ENCODE measurements at places on chromosomes 16 and 17. TPM values are rescaled to one million over a fixed set of nuclear protein-coding genes. Genes with fewer than 3 reads are reported as not detected.

DNA sequence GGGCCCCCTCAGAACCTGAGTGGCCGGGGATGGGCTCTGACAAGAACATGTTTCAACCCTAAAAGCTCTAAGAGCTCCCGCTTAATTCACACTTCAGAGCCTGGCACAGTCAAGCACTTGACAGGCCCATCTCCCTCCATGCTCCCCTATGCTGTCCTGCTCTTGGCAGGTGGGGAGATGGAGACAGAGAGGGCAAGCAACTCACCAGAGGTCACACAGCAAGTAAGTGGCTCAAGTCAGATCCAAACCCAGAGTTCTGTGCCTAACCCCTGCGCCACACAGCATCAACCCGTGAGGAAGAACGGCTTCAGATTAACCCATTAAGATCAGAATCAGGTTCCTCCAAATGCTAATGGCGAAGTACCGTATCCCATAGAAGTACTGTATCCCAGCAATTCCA lies 36.4 kb downstream of the NECAB2 start:
- H3K27ac ChIP-seq = no peak overlapping the region
- no peak for DNase-seq
- no peaks in the 10 kb centered on the region for H3K36me3 ChIP-seq
- no peak overlapping the region for H3K4me3 ChIP-seq

DNA sequence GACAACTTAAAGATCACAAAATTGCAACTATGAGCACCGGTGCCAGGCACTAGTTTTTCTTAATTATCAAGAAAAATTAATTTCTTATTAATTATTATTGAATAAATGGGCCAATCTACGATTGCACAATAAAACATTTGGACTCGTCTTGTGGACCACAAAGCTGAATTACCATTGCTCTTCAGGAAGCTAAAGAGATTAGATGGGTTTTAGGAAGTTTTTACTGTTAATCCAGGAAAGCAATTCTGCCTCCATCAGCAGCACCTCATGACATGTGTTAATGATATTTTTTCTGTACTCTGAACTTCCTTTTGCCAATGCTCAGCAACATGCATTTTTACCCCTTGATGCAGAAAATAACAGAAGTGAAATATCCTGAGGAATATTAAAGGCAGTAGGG lies 37.9 kb downstream of the HS3ST3A1 start:
- no peaks in the 10 kb centered on the region for H3K27me3 ChIP-seq
- H3K27ac ChIP-seq = no peak overlapping the region
- no peak overlapping the region for H3K4me3 ChIP-seq
- H3K36me3 ChIP-seq = no peaks in the 10 kb centered on the region
- H3K4me1 ChIP-seq = no peaks in the 10 kb centered on the region
- no peak for DNase-seq

DNA sequence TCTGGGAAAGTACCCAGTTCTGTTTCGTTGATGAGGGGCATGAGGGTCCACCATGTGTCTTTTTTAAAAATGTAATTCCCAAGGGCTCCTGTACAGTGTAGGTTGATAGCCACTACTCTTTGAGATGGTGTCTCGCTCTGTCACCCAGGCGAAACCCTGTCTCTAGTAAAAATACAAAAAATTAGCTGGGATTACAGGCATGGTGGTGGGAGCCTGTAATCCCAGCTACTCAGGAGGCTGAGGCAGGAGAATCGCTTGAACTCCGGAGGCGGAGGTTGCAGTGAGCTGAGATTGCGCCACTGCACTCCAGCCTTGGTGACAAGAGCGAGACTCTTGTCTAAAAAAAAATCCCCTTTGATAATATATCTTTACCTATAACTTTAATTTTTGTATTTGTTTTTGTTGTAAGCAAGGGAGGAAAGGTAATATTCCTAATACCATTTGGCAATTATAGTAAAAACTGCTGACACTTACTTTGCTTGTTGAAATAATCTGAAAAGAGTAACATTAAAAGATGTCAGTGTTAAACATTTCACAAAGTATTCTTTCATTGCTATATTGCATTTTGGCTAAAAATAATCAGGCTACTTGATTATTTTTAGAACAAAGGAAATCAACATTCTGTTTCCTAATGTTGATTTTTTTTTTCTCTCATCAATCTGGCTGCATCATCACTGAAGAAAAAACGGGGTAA lies 11.8 kb downstream of the KPNA2 start:
- H3K27me3 ChIP-seq = no peaks in the 10 kb centered on the region
- peaks cover 33% of the 10 kb centered on the region for H3K36me3 ChIP-seq
- no peaks in the 10 kb centered on the region for H3K4me1 ChIP-seq
- DNase-seq = no peak
- no peak overlapping the region for H3K4me3 ChIP-seq

GRCh38 chr17:11622492-11622891 lies 24.2 kb downstream of the DNAH9 start:
- H3K27ac ChIP-seq = no peak overlapping the region
- no peak for DNase-seq
- H3K36me3 ChIP-seq = no peaks in the 10 kb centered on the region
- no peaks in the 10 kb centered on the region for H3K27me3 ChIP-seq

- H3K27me3 ChIP-seq = no peaks in the 10 kb centered on the region
- DNase-seq = no peak
- no peak overlapping the region for H3K4me3 ChIP-seq
- peaks cover 50% of the 10 kb centered on the region for H3K36me3 ChIP-seq
Measured at GRCh38 chr17:76038050-76038449, 10.9 kb upstream of the EVPL start.

Gene TMEM235
- total RNA-seq = not detected

Data from CD4-positive, alpha-beta T cell (primary cell).